ENCODE measurements at places on chromosomes 3 and 15. TPM values are rescaled to one million over a fixed set of nuclear protein-coding genes. Genes with fewer than 3 reads are reported as not detected.
A peak's percentile ranks its signal among the peaks of the same experiment; 100 is the strongest.

GRCh38 chr3:51982838-51983577 is at the start of gene ACY1:
Gene ACY1 (plus strand): TSS chr3:51983535. CDS start chr3:51984065, 530 bp downstream.
- H3K4me3 ChIP-seq = peak within 1 kb of the TSS; percentile 60
- peaks cover 5% of the 10 kb centered on the region for H3K4me1 ChIP-seq
- peaks cover 1% of the 10 kb centered on the region for H3K36me3 ChIP-seq
- H3K27me3 ChIP-seq = no peaks in the 10 kb centered on the region

PROK2 gene
- total RNA-seq = not detected

DNA sequence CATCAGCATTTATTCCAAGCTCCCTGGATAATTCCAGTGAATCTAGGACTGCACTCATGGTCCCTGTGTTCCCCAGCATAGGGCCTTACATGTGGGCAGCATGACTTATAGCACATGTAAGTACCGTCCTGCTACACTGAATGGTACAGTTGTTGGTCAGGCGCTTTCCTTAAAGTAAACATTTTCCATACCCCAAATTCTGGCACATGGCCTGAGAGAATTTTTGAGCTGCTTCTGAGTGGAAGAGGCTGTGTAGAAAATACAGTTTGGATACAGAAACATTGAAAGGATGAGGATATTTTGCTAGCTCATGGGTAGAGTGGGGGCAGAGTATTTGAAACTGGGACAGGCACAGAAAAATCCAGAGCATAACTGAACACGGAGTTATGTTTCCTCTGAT is 27.6 kb downstream of the CORO2B start:
- no peaks in the 10 kb centered on the region for H3K27me3 ChIP-seq
- peak; percentile 81 for DNase-seq
- peaks cover 34% of the 10 kb centered on the region for H3K4me1 ChIP-seq

GRCh38 chr3:126423191-126424038 is 28.7 kb downstream of the CFAP100 start:
- H3K36me3 ChIP-seq = no peaks in the 10 kb centered on the region
- H3K4me3 ChIP-seq = no peak overlapping the region
- no peak overlapping the region for H3K27ac ChIP-seq
- H3K27me3 ChIP-seq = no peaks in the 10 kb centered on the region

- H3K27ac ChIP-seq = no peak overlapping the region
- DNase-seq = no peak
- no peaks in the 10 kb centered on the region for H3K27me3 ChIP-seq
- no peaks in the 10 kb centered on the region for H3K4me1 ChIP-seq
- no peak overlapping the region for H3K4me3 ChIP-seq
These were observed 144.1 kb upstream of the ALCAM start for GRCh38 chr3:105222568-105223093.

DNA sequence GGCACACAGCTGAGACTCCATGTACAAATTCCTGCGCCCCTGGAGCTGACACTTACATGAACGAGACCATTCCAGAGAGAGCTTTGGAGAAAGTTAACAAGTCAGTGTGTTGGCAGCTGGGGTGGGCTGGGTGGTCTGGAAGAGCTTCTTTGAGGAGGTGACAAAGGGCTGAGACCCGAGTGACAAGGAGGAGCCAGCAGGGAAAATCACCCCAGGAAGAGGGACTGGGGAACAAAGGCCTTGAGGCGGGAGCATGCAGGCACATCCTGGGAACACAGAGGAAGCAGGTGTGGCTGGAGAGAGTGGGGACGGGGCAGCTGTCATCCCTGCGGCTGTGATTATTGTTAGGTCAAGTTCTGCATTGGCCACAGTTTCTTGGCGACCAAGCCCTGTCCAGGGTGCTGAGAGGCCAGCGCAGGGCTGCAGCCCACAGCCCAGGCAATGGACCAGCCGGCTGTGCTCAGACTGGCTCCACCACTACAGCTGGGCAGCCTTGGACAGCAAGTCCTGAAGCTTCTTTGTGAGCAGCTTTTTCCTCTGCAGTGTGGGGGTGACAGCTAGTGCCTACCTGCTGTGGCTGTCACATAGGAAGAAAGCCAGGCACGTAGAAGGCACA is 34.2 kb upstream of the PRR23E start:
- peak; percentile 25 for DNase-seq
- no peaks in the 10 kb centered on the region for H3K36me3 ChIP-seq
- no peak overlapping the region for H3K4me3 ChIP-seq
- peaks cover 3% of the 10 kb centered on the region for H3K27me3 ChIP-seq
- no peaks in the 10 kb centered on the region for H3K4me1 ChIP-seq

ATP13A5 gene
- total RNA-seq = not detected

GPR160 gene
- total RNA-seq = 0.50 TPM
